ENCODE measurements at places on chromosomes 12 and 14.

DNA sequence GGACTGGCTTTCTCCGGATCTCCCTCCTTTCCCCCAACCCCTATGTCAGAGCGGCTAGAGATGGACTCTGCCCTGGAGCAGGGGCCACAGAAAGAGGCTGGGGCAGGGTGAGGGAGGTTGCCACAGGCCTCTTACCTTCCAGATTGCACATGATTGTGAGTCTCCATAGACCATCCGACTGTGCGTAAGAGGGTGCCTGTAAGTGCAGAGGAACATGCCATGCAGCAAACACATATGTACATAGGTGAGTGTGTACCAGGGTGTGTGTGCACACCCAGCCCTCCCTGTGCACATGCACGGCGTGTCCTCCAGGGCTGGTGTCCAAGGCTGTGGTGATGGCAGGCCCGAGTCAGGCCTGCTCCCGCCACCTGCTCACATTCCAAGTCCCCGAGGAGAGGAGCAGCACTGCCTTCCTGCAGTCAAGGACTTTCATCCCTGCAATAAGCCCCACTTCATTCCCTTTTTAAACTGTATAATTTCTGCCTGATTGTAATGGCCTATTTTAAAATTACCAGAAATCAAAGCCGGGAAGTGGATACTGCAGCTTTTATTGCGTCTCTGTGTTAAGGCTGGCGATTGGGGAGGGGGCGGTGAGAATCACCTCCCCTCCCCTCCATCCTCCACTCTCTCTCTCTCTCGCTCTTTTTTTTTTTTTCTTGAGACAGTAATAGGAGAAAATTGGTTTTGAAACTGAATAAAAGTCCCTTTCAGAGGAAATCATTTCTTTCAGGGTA, 28.5 kb downstream of the FAM222A start:
- peak; percentile 37 for DNase-seq

- no peak for DNase-seq
Observed at GRCh38 chr12:103392722-103393121, 103.0 kb downstream of the C12orf42 start.

DNA sequence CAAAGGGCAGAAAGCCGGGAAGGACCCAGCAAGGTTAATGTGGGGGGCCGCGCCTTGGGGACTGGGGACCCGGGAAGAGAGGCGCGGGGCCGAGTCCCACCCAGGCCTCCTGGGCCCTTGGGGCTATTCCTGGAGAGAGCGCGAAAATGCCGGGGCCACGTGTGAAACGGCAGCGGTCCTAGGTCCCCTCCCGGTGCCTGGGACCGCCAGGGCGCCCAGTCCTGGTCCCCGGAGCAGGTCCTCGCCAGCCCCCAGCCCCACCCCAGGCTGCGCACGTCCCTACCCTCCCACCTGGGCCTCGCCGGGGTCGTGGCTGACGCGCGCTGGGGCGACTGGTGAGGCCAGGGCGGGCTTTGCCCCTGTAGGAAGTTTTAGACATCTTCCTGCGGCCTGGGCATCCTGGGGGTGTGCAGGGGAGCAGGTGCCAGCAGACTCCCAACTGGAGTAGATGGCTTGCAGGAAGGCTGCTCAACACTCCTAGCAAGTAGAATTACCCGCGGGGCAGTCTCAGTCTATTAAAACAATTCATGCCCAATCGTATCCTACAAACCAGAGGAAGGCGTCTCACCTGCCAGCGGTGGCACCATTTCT, 708 bp downstream of the FAR2 start:
- peak; percentile 59 for DNase-seq

DNA sequence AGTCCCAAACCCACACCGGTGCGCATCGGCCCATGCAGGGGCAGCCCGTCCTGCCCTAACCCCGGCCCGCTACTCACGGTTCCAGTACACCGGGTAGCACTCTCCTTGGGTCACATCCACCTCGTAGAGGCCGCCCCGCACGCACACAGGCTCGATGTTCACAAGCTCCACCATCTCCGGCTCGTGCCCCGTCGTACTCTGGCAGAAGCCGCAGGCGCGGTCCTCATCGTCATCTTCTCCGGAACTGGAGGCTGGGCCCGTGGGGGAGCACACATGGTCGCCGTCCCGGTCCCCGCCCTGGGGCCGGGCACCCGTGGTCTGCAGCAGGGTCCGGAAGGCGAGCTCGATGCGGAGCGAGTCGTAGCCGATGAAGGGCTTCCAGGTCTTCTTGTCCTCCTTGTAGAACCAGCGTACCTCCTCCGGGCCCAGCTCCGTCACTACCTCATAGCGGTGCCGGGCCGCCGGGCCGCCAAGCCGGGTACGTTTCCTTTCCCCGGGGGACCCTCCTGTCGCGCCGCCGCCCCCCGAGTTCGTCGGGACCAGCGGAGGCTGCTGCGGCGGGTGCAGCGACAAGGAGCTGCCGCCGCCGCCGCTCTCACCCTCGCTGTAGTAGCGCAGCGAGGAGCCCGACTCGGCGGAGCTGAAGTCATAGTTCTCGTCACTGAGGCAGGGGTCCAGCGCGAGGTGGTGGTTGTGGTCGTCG, 788 bp downstream of the DDHD1 start:
- peak; percentile 81 for DNase-seq

- no peak for DNase-seq
Observed at GRCh38 chr12:43444940-43445564, 107.0 kb downstream of the ADAMTS20 start.

GRCh38 chr12:65123435-65124063, 2.4 kb upstream of the WIF1 start:
- DNase-seq, result no peak

- DNase-seq, result peak; percentile 21
Observed at GRCh38 chr14:99512110-99512449, 30.9 kb downstream of the CCNK start.

DNA sequence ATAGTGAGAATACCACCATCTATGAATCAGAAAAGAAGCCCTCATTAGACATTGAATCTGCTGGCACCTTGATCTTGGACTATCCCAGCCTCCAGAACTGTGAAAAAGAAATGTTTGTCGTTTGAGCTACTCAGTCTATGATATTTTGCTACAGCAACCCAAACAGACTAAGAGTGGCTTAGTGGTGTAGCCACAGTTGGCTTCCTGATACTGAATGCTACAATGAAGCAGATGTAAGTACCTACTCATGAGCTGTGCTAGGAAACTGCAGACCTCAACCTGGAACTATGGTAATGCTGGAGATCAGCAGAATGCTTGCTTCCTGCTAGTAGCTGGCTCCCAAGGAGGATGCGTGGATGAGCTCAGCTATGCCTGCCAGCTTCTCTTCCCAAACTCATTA, 268.6 kb upstream of the CRY1 start:
- no peak for DNase-seq

- no peak for DNase-seq
Observed at GRCh38 chr12:50415899-50416479, 15.3 kb downstream of the LARP4 start.

GRCh38 chr12:121992059-121992879, 29.4 kb upstream of the BCL7A start:
- DNase-seq, result no peak

DNA sequence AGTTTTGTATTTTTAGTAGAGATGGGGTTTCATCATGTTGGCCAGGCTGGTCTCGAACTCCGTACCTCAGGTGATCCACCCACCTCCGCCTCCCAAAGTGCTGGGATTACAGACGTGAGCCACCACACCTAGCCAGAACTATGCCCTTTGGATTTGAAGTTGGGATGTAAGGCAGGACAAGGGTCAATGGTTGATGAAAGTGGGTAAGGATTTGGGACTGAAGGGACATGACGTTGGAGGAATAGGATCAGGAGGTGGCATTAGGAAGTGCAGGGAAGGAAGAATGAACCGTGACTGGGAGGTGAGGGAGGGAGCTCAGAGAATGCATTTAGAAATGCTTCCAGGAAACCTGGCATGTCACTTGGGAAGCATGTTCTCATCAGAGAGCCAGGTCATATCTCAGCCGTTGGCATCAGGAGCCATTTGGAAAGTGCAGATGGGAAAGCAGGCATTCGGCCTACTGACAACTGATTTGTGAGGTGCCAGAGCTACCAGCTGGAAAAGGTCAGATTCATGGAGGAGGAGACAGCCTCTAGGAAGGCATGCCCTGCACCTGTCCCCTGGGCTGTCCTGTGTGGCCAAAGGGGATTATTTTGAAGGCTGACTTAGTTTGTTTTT, 2.2 kb downstream of the CRADD start:
- DNase-seq, result no peak

GRCh38 chr12:108341854-108342847, 3.0 kb upstream of the CMKLR1 start:
- no peak for DNase-seq

DNA sequence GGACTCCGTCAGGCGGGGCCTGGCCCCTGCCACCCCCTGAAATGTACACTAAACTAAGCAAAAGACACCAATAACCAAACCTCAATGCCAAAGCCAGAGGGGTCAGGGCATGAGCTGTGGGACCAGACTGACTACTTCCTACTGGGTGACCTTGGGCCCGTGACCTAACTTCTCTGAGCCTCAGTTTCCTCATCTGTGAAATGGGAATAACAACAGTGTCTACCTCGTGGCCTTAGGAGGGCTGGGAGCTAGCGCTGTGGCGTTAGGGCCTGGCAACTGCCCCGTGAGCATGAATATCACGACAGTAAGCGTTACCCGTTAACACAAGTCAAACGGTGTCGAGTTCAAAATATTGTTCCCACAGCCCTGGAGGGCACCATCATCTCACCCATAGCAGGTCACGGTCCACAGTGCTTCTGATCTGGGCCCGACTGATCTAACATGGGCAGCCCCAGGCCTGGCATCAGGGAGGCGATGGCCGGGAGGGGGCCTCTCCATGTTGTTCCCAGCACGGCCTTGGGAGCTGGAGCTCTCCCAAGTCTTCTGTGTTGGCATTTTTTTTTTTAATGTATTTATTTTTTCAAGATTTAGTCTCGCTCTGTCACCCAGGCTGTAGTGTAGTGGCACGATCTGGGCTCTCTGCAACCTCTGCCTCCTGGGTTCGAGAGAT, 52.2 kb downstream of the TESC start:
- no peak for DNase-seq

- no peak for DNase-seq
Observed at GRCh38 chr14:48274826-48275225, 599.4 kb upstream of the MDGA2 start.

DNA sequence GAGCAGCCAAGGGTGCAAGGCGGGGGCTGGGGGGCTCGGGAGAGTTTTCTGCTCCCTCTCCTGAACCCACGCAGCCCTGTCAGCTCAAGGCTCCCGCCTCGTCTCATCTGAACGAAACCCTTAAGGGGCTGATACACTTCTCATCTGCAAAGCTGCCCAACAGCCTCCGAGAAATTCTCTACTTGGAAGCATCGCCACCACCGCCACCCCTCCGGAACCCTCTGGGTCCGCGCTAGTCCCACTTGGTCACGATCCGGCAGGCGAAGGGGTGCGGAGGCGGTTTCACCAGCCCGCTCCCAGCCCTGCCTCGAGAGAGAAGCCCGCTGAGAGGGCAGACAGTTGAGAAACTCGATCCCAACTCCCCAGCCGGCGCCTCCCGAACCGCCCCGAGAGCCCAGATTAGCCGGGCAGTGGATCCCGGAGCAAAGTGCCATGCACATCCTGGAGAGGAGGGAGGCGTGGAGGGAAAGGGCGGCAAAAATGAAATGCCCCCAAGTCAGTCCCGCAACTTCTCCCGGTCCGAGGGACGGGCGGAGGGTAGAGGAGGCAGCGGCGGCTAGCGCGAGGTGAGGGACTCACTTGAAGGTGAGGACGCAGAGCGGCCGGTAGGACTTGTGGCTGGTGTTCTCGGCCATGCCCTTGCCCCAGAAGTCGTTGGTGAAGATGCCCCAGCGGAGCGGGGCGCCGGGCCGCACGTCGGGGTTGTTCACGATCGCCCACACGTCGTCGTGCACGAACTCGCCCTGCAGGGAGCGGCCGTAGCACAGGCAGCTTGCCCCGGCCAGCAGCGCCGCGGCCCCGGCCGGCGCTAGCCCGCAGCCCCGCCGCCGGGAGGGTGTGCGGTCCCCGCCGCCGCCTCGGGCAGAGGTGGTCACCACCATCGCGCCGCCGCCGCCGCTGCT, 620 bp downstream of the TMTC1 start:
- DNase-seq, result peak; percentile 73

DNA sequence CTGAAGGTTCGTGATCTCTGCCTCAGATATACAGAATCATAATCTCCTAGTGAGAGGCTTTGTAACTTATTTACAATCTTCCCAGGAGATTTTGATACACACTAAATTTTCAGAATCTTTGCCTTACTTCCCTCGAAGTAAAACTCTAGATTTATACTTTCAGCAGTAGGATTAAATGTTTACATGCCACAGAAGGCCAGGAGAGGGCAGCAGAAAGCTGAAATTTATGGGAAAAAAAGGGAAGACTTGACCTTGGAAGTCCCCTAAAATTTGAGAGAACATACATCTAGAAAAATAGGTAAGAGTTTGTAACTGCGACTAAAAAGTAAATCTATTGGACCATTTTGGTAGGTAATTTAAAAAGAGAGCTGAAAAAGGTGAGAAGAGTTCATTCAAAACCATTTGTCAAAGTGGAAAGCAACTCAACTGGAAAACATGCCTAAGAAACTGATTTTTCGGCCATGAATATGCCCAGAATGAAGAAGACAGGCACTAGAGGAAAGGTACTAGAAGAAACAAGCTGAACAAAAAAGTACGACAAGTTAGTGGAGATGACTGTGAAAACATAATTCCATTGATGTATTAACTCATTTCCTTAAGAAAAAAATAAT, 242.0 kb upstream of the MDGA2 start:
- DNase-seq, result no peak

DNA sequence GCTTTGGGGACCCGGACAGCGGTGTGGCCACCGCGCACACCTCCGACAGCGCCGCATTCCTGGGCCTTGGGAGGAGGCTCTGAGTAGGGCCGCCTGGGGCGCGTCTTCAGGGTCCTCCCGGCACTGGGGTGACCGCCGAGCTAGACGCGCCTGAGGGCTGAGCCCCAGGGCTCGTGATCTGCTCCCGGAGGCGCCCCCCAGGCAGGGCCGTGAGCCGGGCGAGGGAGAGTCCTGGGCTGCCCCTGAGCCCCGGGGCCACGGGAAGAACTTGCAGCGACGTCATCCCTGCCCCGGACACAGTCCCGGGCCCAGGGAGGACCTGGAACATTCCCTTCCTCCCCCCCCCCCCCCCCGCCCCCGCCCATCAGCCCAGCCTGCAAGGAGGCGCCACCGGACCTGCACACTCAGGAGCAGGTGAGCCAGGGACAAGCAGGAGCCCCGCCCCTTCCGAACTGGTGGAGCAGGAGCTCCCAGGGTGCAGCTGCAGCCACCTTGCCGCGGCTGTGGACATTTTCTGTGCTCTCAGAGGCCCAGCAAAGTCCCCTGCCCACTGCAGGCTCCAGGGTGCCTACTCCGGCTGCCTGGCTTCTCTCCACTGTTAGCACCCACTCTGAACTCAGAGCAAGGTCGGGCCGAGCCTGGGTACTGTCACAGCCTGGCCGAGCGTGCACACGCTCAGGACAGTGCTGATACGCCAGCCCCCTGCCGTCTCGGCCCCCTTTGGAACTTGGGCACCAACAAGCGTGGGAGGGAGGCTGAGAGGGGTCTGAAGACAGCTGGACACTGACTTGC, 50.7 kb downstream of the A2M start:
- DNase-seq, result peak; percentile 83

DNA sequence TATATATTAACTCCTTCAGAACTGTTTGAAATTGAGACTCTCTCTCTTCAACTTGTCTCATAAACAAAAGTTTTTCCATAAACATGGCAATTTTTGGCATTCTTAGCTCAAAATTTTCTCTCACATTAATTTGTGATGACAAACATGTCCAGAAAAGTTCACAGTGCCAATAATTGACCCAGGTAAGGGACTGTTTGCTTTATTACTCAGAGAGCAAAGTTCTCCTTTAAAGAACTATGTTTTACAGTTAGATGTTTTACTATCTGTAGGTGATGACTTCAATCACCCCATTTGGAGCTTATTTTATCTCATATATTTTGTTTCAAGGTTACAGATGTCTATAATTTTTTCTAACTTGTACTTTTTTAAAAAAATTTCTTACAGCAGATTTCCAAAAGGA, 855.6 kb downstream of the SLC16A7 start:
- no peak for DNase-seq

- DNase-seq, result no peak
Observed at GRCh38 chr12:89919241-89919906, 210.7 kb upstream of the ATP2B1 start.

All from right forelimb (tissue), 1 donor.